ENCODE measurements at places on chromosomes 12 and 14. TPM values are rescaled to one million over a fixed set of nuclear protein-coding genes. Genes with fewer than 3 reads are reported as not detected.

- peak; percentile 60 for DNase-seq
Measured at GRCh38 chr12:48828293-48828692, 10.0 kb downstream of the CACNB3 start.

OVCH1 gene
- not detected for polyA plus RNA-seq

DNA sequence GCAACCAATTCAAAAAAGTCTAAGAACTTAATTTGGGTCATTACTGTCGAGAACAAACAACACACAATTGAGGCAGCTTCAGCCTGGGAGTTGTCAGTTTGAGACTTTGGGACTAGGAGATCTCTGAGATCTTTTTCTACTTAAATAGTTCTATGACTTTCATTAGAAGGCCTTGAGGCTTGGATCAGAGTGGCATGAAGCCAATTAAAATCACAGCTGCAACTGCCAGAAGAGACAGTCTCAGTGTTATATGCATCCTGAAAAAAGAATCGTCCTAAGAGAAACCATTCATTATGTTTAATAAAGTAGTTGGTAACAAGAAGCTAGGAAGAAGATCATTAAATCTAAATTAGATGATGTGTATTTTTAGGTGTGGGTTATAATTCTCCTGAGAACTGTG is 170.8 kb upstream of the RASSF8 start:
- DNase-seq: no peak

- DNase-seq: no peak
Measured at GRCh38 chr12:130743176-130743575, 27.1 kb upstream of the RIMBP2 start.

TAS2R30 gene
- polyA plus RNA-seq: not detected

DNA sequence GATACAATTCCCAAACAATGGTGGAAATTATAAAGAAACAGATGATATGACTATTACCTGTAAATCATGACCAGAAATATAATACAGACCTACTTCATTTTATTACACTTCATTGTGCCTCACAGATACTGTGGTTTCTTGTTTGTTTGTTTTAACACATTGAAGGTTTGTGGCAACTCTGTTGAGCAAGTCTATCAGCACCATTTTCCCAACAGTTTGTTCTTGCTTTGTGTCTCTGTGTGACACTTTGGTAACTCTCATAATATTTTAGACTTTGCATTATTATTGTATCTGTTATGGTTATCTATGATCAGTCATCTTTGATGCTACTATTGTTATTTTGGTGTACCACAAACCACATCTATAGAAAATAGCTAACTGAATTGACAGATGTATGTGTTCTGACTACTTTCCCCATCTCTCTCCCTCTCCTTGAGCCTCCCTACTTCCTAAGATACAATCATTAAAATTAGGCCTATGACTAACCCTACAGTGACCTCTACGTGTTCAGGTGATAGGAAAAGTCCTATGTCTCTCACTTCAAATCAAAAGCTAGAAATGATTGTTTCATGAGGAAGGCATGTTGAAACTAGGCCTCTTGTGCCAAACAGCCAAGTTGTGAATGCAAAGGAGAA is 49.1 kb downstream of the FBXO33 start:
- no peak for DNase-seq

- DNase-seq: no peak
Measured at GRCh38 chr14:92658684-92659083, 89.7 kb downstream of the LGMN start.

- no peak for DNase-seq
Measured at GRCh38 chr12:108378926-108379325, 39.8 kb upstream of the CMKLR1 start.

- no peak for DNase-seq
Measured at GRCh38 chr14:30387871-30388270, 171.1 kb upstream of the G2E3 start.

Measured in brain (organoid and tissue), 16 donors.